ENCODE measurements at places on chromosomes 11 and 22. TPM values are rescaled to one million over a fixed set of nuclear protein-coding genes. Genes with fewer than 3 reads are reported as not detected.

The ZP1 gene
- not detected for total RNA-seq

The MUC6 gene
- total RNA-seq, result 0.49 TPM

The ESAM gene
- 1.6 TPM for total RNA-seq

The CCDC157 gene
- 2.1 TPM for total RNA-seq

The SYT9 gene
- 3.7 TPM for total RNA-seq

The ZC3H12C gene
- total RNA-seq, result 13.5 TPM

The DDIAS gene
- 22.9 TPM for total RNA-seq
